ENCODE measurements at places on chromosomes 1 and 21.

DNA sequence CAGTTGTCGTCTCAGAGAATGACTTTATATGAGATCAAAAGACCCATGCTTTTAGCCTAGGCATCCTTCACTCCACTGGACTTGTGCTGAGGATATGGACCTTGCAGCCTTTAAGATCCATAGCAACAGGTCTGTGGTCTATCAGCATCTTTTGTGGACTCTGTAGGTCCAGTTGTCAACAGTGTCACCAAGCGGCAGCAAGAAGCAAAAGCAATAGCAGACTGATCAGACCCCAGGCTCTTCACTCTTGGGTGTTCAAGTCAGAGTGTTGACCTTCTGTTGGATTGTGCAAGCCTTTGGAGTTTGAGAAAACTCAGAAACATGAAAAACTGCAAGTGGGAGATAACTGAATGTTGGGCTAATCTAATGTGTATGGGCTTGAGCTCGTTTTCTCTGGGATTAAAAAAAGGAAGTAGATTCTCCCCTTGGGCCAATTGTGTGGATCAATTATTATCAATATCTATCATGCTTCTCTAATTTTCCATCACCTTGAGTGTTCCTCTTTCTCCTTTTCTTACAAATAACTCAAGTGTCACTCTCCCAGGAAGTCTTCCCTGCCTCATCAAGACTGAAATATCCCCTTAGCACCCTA is 144.2 kb downstream of the LYPLAL1 start:
- no peak for DNase-seq

GRCh38 chr1:67144696-67145095 is 9.9 kb upstream of the C1orf141 start:
- no peak for DNase-seq

DNA sequence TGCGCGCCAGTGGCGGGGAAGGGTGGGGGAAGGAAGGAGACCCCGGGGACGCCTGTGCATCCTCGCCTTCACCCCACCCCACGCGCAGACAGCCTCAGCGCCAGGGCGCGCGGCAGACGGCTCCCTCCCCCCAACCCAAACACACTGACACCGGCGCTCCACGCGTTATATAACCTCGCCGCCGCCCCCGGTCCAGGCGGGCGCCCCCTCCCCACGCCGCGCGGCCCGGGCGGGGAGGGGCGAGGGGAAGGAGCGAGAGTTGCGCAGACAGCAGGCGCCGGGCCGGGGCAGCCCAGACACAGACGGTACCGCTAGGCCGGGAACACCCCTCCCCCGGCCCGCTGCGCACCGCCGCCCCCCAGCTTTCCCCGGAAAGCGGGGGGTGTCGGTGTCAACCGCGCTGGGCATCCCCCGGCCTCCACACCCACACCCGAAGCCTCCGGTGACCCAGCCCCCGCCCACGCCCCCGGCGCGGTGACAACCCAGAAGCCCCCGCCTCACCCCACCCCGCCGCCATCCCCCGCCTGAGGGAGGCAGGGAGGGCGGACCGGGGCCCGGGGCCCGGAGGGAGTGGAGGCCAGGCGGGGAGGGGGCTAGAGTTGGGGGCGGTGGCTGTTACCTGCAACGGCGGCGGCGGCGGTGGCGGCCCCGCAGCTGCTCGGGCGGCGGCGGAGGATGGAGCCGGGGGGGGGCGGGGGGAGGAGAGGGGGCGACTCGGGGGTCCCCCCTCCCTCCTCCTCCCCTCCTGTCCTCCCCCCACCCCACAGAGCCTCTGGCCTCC is 432 bp downstream of the AKT3 start:
- no peak for DNase-seq

- no peak for DNase-seq
Observed at GRCh38 chr1:94438692-94439276, 20.6 kb downstream of the ABCD3 start.

- DNase-seq = no peak
Observed at GRCh38 chr1:27993241-27993640, 33.5 kb downstream of the XKR8 start.

- DNase-seq = peak; percentile 17
Observed at GRCh38 chr1:36553591-36554322, 71.0 kb upstream of the CSF3R start.

- DNase-seq = peak; percentile 58
Observed at GRCh38 chr21:33434770-33435360, 31.7 kb downstream of the IFNGR2 start.

DNA sequence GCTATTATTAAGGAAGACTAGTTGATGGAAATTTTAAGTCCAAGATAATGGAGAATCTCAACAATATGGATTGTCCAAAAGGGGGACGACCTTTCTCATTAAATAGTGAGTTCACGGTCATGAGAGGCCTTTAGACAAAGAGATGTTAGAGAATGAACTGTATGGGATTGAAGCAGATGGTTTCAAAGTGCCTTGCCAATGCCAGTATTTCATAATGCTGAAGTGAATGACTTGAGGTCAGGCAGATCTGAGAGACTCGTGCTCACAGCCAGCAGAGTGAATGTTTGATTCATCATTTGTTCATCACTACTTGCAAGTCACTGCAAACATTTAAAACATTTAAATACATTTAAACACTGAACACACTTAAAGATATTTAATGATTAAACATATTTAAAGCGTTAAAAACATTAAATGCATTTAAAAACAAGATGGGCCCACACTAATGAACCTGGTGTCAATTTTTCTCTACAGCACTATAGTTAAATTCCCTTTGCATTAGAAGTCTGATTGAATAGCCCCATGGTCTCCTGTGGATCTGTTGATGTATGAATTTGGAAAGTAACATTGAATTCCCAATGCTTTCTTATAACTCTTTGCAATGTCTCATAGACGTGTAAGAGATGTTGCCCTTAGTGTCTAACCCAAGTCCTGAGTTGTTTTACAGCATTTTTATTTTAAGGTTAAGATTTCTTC is 80.7 kb downstream of the TGFB2 start:
- no peak for DNase-seq

DNA sequence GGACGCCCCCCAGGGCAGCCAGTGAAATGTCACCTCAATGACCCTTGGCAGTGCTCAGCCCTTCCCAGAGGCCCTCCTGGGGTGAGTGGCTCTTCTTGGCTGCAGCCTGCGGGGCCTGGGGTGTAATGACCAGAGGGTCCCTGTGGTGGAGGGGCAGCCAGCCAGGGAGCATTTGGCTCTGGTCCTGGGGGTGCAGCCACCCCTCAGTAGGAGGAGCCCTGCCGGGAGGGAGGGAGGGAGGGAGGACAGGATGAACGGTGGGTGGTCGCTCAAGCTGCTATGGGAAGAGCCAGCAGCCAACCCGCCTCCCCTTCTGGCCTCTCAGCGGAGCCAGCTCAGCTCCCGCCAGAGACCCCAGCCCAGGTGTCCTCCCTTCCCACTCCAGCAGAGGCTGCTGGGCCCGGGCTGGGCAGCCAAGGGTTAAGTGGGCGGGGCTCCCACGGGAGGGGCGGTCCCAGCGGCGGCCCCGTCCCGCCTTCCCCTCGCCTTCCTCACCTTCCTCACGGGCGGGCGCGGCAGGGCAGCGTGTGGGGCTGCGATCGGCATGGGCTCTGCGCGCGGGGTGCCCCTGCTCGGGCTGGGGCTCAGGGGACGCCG is 9.0 kb upstream of the PLCH2 start:
- DNase-seq = no peak

GRCh38 chr1:70819231-70819630 is 228.4 kb downstream of the PTGER3 start:
- DNase-seq = no peak

GRCh38 chr1:2984399-2985061 is 36.7 kb upstream of the ACTRT2 start:
- no peak for DNase-seq

- DNase-seq = no peak
Observed at GRCh38 chr1:27393641-27394281, 1.3 kb downstream of the GPR3 start.

DNA sequence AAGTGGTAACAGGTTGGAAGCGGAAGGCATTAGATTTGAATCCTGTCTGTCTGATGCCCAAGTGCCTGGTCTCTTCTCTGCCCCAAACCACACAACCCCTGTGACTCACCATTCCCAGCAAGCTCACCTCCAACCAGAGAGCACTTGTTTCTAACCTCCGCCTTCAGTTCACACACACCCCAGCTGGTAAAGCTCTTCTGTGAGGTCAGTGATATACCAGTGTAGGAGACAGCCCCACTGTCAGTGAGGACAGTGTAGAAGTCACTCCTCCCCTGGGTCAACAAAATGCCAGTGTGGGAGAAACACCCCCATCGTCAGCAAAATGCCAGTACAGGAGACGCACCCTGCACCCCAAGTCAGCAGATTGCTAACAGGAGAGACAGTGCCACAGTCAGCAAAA is 2.6 kb downstream of the RIMS3 start:
- no peak for DNase-seq

GRCh38 chr1:195594773-195595172 is 1013.5 kb downstream of the KCNT2 start:
- DNase-seq = no peak

DNA sequence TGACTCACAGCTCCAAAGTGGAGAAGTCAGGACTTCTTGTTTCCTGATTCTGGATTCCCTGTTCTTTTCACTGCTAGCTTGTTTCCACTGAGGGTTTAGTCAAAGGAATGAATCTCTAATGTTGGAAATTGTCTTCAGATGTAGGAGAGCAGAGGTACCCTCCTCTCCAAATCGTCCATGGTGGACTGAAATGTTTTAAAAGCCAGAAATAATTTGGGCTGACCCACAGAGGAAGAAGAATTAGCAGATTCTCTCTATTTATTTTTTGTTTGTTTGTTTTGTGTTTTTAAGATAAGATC is 30.4 kb downstream of the GPA33 start:
- DNase-seq = no peak

DNA sequence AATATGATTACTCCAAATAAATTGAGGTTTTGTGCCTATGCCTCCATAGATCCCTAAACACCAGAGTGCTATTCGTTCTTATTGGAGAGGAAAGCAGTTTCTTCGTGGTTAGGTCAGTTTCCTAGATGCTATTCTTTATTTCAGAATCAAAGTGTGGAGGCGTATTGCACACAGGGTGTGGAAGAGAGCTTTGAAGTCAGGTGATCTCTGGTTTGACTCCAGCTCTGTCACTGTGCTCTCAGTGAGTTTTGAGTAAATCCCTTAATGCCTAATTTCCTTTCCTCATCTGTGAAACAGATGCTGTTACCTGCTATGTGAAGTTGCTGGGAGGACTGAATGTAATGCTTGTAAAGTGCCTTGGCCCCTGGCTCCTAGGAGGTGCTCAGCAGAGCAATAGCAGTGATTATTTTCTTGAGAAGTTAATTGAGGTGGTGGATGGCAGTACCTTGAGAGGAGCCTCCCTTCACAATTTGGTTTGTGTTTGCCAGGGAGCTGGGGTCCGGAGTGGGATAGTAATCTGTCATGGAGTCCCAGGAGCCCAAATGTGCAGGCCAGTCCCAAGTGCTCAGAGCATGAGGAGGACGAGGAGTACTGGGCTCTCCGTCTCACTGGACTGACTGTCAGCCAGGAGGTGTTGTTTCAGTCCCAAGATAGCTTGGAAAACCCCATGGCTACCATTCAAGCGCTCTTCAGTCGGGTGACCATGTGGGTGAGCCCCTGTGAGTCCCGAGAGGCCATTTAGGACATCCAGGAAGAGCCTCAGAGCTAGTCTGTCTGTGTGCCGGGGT is 14.9 kb downstream of the NTPCR start:
- DNase-seq = no peak

GRCh38 chr1:195723796-195724194 is 884.4 kb downstream of the KCNT2 start:
- DNase-seq = no peak

GRCh38 chr1:29669912-29670311 is 433.6 kb downstream of the PTPRU start:
- DNase-seq = no peak

DNA sequence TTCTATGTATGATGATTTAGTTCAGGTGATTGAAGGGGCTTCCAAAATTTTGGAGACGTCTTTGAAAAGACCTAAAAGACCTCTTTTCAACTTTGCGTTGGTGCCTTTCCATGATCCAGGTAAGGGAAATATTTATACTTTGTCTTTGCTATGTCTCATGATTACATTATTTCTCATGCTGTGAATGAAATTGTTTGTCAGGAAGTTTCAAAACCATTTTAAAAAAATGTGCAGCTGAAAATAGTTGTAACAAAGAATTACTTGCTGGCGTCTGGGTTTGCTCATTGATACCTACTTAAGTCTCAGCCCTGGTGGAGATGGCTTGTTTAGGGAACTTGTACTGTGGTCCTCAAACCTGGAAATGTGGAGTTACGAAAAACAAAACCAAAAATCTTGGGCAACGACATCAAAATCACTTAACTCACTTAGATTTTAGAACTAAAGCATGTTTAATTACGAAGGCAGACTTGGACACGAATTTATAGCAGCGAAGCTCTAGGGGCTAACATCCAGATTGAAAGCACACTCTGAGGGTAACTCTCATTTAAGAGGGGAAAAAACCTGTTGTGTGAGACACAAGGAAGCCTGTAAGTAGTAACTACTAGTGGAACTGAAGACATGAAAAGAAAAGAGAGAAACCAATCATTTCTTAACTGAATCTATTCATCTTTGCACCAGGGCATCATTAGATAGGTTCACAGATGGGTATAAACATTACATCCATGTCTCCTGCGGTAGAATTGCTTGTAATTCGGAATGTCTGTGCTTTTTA is 924 bp downstream of the HMCN1 start:
- DNase-seq = no peak

- no peak for DNase-seq
Observed at GRCh38 chr1:102879439-102879993, 228.8 kb downstream of the COL11A1 start.

GRCh38 chr1:77271852-77272580 is 9.8 kb upstream of the AK5 start:
- DNase-seq = no peak

DNA sequence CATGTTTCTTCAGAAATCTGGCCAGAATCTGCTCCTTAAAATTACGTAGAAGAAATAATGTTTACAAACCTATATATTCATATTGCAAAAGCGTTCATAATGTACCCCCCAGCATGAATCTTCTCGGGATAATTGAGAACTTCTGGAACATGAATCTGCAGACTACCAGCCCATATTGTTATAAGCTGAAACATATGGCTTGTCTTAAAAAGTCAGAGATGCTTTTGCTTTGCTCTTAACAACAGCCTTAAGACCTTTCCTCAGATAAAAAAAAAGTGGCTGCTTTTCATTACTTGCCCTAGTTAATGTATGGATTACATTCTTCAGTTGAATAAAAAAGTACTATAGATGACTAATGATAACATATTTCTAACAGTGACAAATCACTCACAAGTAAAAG is 15.0 kb upstream of the ZZZ3 start:
- no peak for DNase-seq

DNA sequence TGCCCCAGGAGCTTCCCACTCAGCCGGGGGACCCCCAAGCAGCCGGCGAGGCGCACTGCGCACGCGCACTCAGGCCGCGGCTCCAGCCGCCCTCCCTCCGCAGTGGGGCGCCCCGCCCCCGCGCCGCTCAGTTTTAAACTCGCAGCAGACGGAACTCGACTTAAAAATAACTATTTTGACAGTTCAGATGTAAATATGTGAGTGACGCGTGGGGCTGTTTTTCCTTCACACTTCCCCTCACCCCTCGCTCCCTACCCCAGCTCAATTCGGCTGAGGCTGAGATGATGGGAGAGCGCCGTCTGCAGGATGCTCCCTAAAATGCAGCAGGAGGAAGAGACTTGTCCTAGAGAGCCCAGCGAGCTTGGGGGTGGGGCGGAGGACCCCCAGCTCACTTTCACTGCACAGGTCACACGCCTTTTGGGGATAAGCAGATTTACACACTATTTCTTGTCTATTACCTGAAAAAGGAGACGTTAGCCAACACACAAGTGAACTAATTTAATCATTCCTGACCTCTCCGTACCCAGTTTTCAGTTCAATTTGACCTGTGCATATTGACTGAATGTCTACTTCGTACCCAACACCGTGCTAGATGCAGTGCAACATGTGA is 8.9 kb upstream of the LEMD1 start:
- DNase-seq = peak; percentile 53
